ENCODE measurements at places on chromosomes 13 and 19.
A peak's percentile ranks its signal among the peaks of the same experiment; 100 is the strongest.

DNA sequence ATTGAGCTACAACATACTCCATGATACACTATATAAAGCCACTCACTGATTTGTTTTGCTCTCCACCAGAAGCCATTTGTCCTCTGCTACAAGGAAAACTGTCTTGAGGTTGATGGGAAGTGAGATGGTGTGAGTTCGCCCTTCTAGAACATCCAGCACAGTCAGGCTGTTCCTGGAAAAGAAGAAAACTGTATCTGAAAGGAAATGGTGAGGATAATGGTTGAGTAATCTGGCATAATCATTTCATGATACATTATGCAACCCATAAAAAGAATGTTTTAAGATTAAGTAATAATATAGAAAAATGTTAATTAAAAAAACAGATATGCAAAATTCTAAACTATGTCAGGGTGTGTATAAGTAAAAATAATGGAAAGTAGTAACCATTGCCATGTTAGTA, 233.9 kb downstream of the RGCC start:
- DNase-seq, result no peak

GRCh38 chr13:59360108-59360507, 803.6 kb downstream of the DIAPH3 start:
- no peak for DNase-seq

- DNase-seq, result no peak
These were observed 529.2 kb upstream of the NBEA start for GRCh38 chr13:34412817-34413375.

GRCh38 chr13:21069561-21070004, 8.2 kb upstream of the LATS2 start:
- DNase-seq, result no peak

DNA sequence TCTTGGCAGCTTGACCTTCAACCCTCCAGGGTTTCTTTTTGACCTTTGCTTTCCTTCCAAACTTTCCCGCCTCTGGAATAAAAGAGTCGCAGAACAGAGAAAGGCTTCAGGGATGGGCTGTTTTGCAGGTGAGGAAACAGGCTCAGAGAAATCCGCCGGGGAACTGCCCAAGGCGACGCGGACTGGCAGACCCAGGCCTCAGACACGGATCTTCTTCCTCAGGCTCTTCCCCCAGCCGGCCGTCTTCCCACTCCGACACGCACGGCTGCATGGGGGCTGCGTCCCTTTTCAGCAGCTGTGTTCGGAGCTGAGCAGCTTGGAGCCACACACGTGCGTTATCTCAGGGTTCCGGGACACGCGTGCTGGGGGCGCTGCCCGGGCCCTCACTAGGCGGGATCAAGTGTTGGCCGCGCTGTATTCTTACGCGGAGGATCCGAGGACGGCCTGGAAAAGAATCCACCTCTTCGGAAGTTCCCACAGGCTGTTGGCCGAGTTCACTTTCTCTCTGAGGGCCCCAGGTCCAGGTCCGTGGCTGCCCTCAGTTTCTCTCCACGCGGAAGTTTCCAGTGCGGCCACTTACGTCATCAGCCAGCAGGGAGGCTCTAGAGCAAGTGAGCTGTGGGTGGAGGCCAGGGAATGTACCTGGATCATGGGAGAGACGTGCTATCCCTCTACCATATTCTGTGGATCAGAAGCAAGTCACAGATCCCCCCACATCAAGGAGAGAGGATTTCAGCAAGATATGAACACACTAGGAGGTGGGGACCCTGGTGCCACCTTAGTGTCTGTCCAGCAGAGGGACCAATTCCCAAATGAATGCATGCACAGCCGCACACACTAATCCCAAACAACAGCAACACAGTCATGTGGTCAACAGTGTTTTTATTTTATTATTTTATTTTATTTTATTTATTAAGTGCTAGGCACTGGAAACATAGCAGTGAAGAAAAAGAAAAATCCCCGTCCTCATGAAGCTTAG, 100.4 kb downstream of the ING1 start:
- no peak for DNase-seq

- no peak for DNase-seq
These were observed 10.0 kb downstream of the CHAMP1 start for GRCh38 chr13:114324334-114324733.

DNA sequence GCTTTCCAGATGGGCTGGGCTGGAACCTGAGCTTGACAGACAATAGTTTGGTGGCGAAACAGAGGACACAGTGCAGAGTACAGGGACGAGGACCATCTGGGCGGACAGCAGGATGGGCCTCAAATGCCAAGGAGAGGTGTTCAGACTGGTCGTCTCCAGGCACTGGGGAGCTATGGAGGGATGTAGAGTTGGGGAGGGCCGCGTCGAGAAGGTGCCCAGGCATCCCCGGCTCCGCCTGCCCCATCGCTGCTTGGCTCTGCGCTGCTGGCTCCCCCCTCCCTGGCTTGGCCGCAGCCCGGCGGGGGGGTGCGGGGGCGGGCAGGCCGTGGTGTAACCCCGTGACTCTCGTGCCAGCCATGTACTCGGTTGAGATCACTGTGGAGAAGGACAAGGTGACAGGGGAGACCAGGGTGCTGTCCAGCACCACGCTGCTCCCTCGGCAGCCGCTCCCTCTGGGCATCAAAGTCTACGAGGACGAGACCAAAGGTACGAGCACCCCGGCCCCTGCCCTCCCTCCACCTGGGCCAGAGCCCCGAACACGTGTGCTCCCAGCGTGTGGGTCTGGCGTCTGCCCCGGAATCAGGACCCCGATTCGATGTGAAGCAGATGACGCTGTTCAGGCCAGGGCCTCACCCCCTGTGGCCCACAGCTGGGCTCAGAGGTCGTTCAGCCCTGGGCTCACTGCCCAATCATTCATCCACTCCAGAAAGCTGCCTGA, 10.8 kb upstream of the MISP start:
- no peak for DNase-seq

- DNase-seq, result no peak
These were observed 9.4 kb upstream of the DCUN1D2 start for GRCh38 chr13:113499936-113500335.

- no peak for DNase-seq
These were observed 46.5 kb upstream of the RCBTB2 start for GRCh38 chr13:48579165-48579918.

GRCh38 chr13:96475103-96475502, 385.2 kb downstream of the HS6ST3 start:
- no peak for DNase-seq

DNA sequence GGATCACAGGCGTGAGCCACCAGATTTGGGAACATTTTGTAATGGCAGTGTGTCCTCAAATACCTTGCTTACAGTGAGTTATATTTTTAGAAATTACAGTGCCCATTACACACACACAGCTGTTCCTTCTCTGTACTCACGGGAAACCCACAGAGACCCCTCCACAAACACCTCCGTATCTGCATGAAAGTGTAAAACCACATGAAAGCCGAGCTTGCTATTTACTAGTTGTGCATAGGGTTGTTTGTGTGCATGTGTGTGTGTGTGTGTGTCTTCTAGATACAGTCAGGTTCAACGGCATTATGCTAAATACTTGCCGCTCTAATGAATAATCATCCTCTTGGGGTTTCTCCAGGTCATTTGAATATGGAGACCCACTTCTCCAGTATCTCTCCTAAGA, 22.3 kb upstream of the LILRA2 start:
- no peak for DNase-seq

- DNase-seq, result peak; percentile 26
These were observed 312.5 kb downstream of the DCLK1 start for GRCh38 chr13:35818633-35819067.

- no peak for DNase-seq
These were observed 24.6 kb upstream of the OVOL3 start for GRCh38 chr19:36086326-36086725.

DNA sequence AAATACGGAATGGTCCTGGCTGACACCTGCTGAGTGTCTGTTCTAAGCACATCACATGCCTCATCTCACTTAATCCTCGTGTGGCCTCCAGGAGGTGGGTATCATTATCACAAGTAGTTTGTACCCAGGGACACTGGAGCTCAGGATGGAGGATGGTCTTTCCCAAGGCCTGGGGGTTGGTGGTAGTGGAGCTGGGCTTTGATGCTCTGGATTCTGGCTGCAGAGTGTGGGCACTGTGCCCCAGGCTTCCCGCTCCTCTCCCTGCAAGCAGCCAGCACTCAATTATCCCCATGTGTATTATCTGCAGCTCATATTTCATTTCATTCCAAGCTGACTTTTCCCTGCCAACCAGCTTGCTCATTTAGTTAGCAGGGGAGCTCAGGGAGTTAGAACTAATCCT, 52.1 kb downstream of the SIAH3 start:
- DNase-seq, result no peak

DNA sequence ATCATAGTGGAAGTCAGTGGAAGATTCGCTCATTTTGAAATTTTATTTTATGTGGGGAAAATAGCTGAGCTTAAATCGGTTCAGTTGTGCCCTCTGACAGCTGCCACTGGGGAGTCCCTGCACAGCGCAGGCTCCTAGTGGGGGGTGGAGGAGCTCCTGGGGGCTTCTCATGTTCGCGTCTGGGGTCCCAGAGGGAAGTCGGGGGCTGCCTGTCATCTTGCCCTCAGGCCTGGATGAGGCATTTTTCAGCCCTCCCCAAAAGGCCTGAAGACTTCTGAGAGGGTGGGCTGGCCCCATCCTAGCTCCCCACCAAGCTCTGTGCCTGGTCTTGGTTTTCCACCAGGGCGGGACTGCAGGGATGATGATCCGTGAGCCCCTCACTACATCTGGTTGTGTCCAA, 82.1 kb downstream of the CHST8 start:
- no peak for DNase-seq

GRCh38 chr19:48735031-48735615, 5.3 kb downstream of the RASIP1 start:
- DNase-seq, result no peak

- DNase-seq, result no peak
These were observed 14.0 kb downstream of the PLIN4 start for GRCh38 chr19:4504297-4504701.

DNA sequence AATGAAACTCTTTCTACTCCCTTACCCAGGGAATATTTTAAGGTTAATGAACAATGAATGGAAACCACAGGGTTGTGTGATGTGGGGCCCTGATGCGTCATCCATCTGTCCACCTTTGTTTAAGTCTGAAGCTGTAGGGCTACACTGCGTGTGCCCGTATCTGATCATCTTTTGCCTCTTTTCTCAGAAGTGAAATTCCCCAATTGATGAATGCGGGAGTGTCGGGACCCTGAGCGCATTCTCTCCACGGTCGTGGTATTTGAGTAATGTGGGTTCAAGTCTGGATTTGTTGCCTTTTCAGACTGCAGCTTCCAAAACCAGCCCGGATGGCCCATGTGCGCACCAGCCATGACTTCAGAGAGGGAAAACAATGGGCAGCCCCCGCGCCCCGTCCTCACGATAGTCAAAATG, 112.3 kb downstream of the COL4A2 start:
- no peak for DNase-seq

- no peak for DNase-seq
These were observed 226.4 kb downstream of the COG6 start for GRCh38 chr13:39881887-39882286.

DNA sequence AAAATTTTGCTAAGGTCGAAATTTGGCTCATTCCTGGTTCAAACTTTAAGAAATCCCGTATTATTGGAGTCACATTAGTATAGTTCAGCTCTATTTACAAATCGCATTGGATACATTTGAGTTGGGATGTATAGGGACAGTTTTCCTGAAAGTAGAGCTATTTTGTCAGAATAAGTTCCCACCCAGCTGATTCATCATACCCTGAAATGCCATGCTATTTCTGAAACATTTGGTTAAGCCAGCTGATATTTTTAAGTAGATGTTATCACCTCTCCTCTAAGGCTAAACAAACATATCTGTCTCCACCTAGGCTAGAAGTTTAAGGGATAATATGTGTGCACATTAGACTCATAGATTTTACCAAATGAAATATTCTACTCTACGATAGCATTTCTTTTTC, 226.2 kb upstream of the ARGLU1 start:
- no peak for DNase-seq

- DNase-seq, result no peak
These were observed 7.3 kb downstream of the SGTA start for GRCh38 chr19:2775556-2776430.

GRCh38 chr19:47779524-47780214, 1.2 kb downstream of the SELENOW start:
- no peak for DNase-seq

GRCh38 chr13:77239312-77239711, 87.6 kb downstream of the MYCBP2 start:
- DNase-seq, result no peak

- DNase-seq, result no peak
These were observed 115.2 kb upstream of the SOX21 start for GRCh38 chr13:94827566-94827965.

DNA sequence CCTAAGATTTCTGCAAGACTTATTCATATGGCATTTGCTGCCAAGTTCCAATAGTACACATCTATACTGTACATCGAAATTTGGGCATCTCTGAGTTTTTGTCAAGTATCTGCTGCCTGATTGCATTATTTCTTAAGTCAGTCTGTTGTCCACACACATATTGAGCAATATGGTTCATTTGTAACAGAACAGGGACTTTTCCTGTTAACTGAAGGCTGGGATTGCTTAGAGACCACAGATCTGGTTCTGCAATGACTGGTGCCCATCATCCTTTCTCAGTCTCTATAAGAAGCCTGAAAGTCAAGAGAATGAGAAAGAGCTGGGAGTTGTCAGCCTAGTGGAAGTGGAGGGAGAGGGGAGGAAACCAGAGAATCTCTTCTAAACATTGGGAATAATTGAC, 22.5 kb upstream of the MYCBP2 start:
- DNase-seq, result no peak

GRCh38 chr13:59834801-59835200, 328.9 kb downstream of the DIAPH3 start:
- DNase-seq, result no peak

DNA sequence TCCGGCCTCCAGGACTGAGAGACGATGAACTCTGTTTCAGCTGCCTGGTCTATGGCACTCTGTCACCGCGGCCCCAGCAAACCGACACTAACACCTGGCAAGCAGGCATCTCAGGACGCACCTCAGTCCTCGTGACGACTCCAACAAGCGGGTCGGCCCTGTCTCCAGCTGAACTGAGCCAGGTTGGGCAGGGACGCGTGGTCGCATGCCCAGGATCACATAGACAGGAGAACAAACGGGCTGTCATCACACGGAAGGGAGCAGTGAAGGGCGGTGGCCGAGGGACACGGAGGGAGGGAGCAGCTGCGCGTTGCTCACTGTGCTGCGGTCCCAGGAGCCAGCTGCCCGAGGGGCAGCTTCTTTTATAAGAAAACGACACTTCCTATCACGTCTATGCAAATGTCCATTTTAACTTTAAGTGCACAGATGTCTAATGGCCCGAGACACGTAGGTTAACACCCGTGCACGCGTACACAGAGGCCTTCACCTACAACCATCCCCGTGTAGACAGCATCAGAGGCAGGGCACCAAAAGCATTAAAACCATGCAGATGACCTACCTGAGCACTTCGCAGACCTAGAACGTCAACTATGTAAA, 8.9 kb downstream of the SGTA start:
- no peak for DNase-seq
